ENCODE measurements at places on chromosomes 6 and 20. TPM values are rescaled to one million over a fixed set of nuclear protein-coding genes. Genes with fewer than 3 reads are reported as not detected.

Gene ADGRF4
- total RNA-seq, result 58.8 TPM

- no peak for DNase-seq
Measured at GRCh38 chr6:95846652-95847051, 169.1 kb upstream of the FUT9 start.

Gene SUMO4
- 0.67 TPM for total RNA-seq

DNA sequence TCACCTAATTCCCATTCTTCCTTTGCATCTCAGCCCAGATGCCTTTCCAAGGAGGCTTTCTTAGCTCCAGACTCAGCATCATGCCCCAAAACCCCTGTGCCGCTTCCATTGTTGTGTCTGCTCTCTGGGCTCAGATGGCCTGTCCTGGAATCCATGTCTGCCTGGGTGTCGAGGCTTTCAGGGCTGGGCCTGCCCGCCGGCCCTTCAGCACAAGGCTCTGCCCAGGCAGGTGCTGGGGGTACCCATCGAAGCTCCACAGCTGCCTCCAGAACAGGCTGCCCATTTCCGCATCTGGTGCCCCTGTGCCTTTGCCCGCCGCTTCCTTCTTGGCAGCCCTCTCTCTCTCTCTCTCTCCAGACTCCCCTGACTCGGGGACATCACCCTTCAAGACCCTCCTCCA is 1.2 kb downstream of the CPXM1 start:
- no peak for DNase-seq

- peak; percentile 29 for DNase-seq
Measured at GRCh38 chr6:168368066-168368820, 48.7 kb upstream of the DACT2 start.

DNA sequence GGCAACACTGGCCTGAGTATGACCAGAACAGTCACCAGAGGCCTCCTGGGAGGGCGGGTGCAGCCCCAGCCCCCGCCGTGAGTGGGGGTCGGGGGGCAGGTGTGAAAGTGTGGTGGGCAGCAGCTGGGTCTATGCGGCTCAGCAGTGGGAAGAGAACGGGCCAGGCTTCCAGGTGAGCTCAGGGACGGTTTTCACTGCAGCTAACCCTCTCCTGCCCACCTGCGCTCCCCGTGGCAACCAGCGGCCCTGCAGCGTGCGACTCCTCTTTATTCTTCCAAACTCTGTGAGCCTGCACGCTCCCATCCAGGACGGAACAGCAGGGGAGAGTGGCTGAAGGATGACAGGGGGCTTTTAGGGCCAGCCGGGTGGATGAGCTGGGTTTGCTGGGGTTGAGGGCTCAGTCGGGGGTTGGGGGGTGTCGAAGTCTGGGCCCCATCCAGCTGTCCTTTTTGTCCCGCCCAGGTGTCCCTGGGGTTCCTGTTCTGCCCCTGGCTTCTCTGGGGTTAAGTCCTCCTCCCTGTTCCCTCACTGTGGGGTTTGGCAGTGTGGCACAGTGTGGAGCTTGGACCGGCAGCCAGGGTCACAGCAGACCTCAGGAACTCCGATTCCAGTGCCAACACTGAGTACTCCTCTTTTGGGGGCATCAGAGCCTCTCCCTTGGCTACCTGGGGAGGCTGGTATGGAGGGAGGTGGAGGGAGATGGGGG is 859 bp upstream of the BIRC7 start:
- DNase-seq, result no peak

Gene PI16
- 3.2 TPM for total RNA-seq

Gene PRSS16
- 11.2 TPM for total RNA-seq

DNA sequence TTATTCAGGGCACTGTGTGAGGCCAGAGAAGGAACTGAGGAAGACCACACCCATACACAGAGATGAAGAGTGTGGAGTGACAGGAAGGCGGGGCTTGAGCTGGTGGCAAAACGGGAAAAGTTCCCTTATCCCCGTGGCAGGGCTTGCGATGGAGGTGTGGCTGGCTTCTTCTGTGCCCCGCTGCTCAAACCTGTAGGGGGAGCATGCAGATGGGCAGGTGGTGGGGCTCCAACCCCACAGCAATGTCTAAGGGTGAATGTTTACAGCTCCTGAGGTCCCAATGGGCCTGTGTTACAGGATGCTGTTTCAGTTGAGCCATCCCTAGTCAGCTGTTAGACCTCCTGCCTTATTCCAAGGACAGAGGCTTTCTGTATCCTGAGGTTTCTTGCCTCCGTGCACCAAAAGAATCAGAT is 105.9 kb downstream of the LY86 start:
- peak; percentile 86 for DNase-seq

- DNase-seq, result no peak
Measured at GRCh38 chr6:110250838-110251237, 70.6 kb downstream of the CDC40 start.

DNA sequence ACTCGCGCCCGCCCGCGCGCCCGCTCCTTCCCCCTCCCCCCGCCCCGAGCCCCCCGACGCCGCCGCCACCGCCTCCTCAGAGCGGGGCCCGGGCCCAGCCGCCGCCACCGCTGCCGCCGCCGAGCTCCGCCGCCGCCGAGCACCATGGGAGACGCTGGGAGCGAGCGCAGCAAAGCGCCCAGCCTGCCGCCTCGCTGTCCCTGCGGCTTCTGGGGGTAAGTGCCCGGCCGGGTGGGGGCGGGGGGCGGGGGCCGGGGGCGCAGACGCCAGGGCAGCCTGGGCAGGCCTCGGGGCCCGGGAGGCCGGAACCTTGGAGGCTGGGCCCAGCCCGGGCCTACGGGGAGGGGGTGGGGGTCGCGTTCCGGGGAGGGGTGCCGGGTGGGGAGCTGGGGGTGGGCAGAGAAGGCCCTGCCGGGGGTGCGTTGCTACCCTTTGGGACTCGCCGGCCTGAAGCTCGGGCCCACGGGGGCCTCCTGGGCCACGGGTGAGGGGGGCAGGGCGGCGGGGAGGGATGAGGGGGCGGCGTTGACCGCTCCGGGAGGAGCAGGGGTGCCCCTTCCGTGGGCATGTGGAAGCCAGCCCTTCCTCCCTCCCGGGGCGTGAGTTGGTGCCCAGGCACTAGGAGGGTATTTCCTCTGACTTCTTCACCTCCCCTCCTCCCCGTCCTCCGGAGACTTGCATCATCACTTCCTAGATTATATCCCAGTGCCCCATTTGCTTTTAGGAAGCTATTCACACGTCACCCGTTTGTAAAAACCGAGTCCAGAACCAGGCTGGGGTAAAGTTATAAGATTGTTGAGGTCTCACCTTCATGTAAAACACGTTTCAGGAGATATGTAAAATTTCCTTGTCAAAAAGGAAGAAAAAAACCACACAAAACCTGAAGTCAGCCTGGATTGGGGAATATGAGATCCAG is 533 bp downstream of the ZFAND3 start:
- peak; percentile 59 for DNase-seq

Gene ZBTB2
- total RNA-seq, result 11.2 TPM

Gene NKX2-2
- not detected for total RNA-seq

- no peak for DNase-seq
Measured at GRCh38 chr6:150452428-150453243, 83.8 kb downstream of the IYD start.

DNA sequence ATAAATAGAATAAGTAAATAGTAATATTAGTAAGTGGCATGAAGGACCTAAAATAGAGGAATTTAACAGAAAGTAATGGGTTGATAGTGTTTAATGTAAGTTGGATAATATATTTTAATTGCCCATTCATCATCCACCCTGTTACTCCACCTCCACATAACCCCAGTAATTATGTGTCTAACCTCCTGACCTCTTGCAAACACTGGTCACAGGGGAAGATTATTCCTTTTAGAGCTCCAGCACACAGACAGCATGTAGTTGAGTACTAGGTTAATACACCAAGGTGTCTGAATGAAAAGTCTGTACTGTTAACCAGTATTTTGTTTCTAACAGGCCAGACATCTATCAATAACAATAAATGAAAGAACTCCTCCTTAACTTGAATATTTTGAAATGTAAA is 92.4 kb upstream of the EYS start:
- no peak for DNase-seq

Gene TMEM151B
- total RNA-seq, result 0.42 TPM

DNA sequence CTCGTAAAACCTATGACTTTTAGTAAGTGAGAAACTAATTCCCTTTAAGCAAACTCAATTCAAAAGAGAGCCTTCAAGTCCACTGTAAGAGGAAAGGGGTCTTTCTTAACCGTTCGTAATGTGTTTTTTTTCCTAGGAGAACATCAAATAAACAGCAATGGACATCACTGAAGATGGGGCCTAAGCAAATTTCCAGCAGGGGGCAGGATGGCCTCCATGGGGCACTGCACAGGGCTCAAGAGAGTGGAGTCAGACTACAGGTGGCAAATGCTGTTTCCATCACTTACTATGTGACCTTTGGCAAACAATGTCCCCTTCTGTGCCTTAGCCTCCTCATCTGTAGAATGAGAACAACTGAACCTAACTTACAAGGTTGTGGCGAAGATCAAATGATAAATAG is 88.7 kb downstream of the ARHGAP18 start:
- DNase-seq, result no peak

- no peak for DNase-seq
Measured at GRCh38 chr6:170087941-170088581, 202.8 kb downstream of the DLL1 start.

Gene NMBR
- not detected for total RNA-seq

- peak; percentile 78 for DNase-seq
Measured at GRCh38 chr6:16206595-16207037, 31.8 kb upstream of the GMPR start.

Gene PAQR8
- 1.6 TPM for total RNA-seq

Gene CENPQ
- total RNA-seq, result 2.9 TPM

- no peak for DNase-seq
Measured at GRCh38 chr20:44264287-44264686, 17.2 kb downstream of the GDAP1L1 start.

- no peak for DNase-seq
Measured at GRCh38 chr6:95120984-95121383, 456.4 kb upstream of the MANEA start.

DNA sequence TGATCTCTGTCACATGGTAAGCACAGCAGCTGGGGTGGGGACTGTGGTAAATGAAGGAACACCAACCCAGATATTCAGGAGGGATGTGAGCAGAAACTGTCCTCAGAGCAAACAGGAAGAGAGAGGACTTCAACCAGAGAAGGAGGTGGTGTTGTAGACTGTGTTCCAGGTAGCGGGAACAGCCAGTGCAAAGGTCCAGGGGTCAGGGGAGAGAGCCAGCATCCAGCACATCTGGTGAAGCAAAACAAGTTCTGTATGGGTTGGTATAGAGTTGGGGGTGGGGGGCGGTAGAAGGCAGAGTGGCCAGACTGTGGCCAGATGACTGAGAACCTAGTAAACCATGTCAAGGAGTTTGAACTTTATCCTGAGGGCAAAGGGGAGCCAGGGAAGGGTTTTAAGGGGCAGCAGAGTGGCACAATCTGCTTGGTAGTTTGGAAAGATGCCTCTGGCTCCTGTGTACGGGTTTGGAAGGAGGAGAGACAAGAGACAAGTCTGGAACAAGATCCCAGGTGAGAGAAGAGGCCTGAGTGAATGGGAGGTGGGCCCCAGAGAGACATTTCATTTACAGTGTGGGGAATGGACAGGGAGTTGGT is 27.8 kb upstream of the TTPAL start:
- DNase-seq, result no peak

Gene CDC5L
- 14.5 TPM for total RNA-seq

DNA sequence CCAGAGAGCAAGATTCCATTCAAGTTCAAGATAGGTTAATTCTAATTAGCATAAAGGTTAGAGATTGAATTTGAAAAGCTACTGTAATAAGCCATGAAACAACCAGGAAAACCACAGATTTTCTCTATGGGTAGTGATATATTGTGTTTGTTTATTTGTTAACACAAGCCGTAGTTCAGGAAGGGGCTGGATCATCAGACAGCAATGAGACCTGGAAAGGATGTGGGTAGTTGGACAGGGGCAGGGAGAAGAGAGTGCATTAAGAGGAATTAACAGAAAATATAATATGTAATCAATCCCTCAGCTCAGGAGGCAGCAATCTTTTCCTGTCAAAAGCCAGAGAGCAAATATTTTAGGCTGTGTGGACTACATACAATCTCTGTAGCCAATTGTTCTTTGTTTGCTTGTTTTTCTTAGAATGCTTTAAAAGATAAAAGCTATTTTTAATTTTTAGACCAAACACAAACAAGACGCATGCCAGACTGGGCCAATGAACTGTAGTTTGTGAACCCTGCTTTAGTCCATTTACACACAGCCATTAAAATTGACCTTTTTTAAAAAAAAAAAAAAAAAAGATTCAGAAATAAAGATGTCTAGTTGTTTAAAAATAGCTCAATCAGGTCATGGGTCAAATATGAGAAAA is 398.7 kb upstream of the MARCKS start:
- DNase-seq, result no peak

Gene OLIG3
- total RNA-seq, result not detected

- no peak for DNase-seq
Measured at GRCh38 chr6:91088976-91089375, 502.1 kb upstream of the MAP3K7 start.

Gene CDSN
- total RNA-seq, result 480 TPM

Gene CLIC5
- 1.6 TPM for total RNA-seq

GRCh38 chr20:47863981-47864380 is 78.7 kb upstream of the SULF2 start:
- DNase-seq, result no peak

- DNase-seq, result no peak
Measured at GRCh38 chr6:6646384-6646783, 57.9 kb downstream of the LY86 start.

DNA sequence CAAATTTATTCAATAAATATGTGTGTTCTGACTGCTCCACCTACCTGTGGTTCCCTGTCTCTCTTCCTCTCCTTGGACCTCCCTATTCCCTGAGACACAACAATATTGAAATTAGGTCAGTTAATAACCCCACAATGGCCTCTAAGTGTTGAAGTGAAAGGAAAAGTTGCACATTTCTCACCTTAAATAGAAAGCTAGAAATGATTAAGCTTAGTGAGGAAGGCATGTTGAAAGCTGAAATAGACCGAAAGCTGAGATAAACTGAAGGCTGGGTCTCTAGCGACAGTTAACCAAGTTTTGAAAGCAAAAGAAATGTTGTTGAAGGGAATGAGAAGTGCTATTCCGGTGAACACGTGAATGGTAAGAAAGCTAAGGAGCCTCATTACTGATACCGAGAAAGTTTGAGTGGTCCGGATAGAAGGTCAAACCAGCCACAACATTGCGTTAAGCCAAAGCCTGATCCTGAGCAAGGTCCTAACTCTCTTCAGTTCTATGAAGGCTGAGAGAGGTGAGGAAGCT is 34.1 kb downstream of the UST start:
- no peak for DNase-seq

- no peak for DNase-seq
Measured at GRCh38 chr20:63868264-63868663, 3.2 kb downstream of the TPD52L2 start.

DNA sequence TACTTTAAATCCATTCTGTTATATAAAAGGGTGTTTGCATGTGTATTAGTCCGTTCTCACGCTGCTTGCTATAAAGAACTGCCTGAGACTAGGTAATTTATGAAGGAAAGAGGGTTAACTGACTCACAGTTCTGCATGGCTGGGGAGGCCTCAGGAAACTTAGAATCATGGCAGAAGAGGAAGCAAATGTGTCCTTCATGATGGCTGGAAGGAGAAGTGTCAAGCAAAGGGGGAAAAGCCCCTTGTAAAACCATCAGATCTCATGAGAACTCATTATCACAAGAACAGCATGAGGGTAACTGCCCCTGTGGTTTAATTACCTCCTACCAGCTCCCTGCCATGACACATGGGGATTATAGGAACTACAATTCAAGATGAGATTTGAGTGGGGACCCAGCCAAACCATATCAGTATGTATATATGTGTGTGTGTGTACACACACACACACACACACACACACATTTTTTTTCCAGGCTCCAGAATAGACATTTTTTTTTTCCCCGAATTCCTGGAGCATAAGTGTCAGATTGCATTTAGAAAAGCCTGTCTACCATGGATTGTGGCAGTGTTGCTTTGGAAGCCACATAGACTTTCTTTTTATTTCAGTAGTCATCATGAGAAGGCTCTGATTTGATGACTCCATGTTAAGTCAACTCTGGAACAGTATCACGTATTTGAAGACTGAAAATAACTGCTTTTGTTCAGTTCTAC is 31.5 kb downstream of the KDM1B start:
- no peak for DNase-seq

Gene NFKBIE
- total RNA-seq, result 10.8 TPM
